ENCODE measurements at places on chromosomes 5 and 9. TPM values are rescaled to one million over a fixed set of nuclear protein-coding genes. Genes with fewer than 3 reads are reported as not detected.

SHOC1 gene
- 0.07 TPM for total RNA-seq

LTC4S gene
- not detected for total RNA-seq

TGFBI gene
- 721 TPM for total RNA-seq

PCDH12 gene
- total RNA-seq: 0.34 TPM

BNC2 gene
- under 0.01 TPM for total RNA-seq

MARCOL gene
- not detected for total RNA-seq

PRDM9 gene
- under 0.01 TPM for total RNA-seq

ZCCHC10 gene
- 14.4 TPM for total RNA-seq

COMMD10 gene
- total RNA-seq: 31.8 TPM

EFNA5 gene
- total RNA-seq: 18.7 TPM

PRR16 gene
- total RNA-seq: 0.36 TPM

TCF7 gene
- 0.36 TPM for total RNA-seq

KIF12 gene
- total RNA-seq: under 0.01 TPM

CCNI2 gene
- total RNA-seq: 0.28 TPM

CENPH gene
- 6.2 TPM for total RNA-seq

FIBCD1 gene
- total RNA-seq: 0.14 TPM
